ENCODE measurements at places on chromosomes 4 and X.

GRCh38 chrX:49951524-49952193, 29.3 kb downstream of the CLCN5 start:
- no peak for DNase-seq

GRCh38 chr4:105710678-105711077, 2.1 kb downstream of the GSTCD start:
- no peak for DNase-seq

GRCh38 chrX:14738643-14739042, 134.2 kb downstream of the FANCB start:
- DNase-seq, result no peak

- DNase-seq, result no peak
These were observed 33.2 kb downstream of the STAG2 start for GRCh38 chrX:123994730-123995129.

GRCh38 chrX:129908636-129909035, 2.7 kb downstream of the UTP14A start:
- no peak for DNase-seq

DNA sequence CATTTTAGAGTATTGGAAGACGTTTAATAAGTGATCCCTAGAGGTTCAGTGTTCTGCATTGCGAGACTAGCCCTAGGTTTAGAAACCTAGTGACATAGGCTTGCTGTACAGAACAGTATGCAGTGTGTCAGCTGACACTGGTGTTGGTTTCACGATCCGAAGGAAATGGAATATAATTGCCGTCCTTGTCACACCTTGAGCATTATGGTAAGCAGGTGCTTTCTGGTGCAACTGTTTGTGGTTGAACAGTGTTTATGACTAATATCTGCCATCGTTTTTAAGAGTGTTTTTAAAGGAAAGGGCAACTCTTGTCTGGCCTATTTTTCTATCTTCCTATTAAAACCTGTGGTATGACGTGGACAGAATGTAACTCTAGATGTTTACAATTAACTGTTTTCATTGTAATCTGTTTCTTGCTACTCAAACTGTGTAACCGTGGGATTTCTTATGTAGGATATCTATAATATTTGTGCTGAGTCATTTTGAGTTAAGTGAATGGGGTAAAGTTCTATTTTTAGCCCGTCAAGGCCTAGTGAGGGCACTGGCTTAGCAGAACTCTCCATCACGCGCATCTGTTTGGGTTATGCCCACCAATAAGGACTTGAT, 53.8 kb upstream of the TBC1D14 start:
- DNase-seq, result peak; percentile 44

GRCh38 chr4:3283483-3283882, 9.3 kb upstream of the RGS12 start:
- no peak for DNase-seq

GRCh38 chrX:47296766-47297365, 64.1 kb downstream of the USP11 start:
- DNase-seq, result no peak

GRCh38 chrX:72245461-72246089, 6.7 kb upstream of the ERCC6L start:
- peak; percentile 52 for DNase-seq
